ENCODE measurements at places on chromosomes 7 and 10.

- DNase-seq, result no peak
Observed at GRCh38 chr7:101567230-101567629, 61.9 kb downstream of the MYL10 start.

- DNase-seq, result no peak
Observed at GRCh38 chr10:132836832-132837540, 51.0 kb upstream of the NKX6-2 start.

DNA sequence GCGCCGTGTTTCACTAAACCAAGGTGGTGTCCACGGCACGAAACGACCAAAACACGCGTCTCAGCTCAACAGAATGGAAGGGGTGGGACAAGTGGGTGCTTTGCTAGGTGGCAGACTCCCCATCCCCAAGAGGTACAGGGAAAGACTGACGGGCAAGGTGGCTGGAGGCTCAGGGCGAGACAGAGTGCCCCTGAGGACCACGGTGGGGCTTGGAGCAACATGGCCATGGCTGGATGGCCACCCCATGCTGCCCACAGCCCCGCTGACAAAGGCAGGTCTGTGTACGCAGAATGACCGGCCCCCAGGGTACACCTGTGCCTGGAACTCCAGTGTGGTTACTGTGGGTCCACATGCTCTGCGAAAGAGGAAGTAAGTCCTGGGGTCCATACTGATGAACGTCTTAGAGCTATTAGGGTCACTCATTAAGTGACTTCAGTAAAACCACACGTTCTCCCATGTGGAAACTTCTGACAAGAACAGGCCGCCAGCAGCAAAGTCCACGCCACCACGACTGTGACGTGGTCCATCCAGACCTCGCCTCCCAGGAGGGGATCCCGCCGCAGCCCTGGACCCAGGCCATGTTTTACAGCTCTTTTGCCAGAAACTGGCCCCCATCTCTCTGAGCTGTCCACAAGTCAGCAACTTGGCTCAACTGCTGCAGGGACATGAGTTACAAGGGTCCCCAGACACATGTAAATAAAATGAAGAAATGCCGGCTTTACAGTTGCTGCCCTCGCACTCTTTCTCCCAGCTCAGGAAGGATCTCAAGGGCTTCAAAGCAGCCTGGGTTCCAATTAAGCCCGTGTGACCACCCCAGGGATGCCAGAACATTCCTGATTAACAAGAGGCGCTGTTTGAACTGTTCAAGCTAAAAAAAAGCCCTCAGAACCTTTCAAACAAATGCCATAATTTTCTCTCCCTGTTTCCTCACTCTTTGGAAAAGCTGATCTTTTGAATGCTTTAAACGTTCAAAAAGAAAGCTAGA, 66.8 kb downstream of the MAD1L1 start:
- no peak for DNase-seq

DNA sequence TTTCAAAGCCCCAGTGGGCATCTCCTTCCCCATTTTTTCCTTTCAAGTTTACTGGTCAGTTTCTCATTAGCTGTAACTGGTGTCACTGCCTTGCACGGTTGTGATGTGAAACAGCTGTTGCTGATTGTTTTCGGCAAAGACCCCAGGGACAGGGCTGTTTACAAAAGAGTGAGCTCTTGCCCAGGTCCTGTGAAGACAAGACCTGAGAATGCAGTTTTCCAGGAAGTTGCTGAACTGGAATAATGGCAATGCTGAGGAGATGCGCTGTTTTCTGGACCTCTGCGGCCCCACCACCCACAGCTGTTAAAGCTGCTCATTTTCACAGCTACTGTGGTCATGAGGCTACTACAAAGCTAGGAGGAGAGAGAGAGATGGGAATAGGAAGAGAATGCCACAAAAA, 116.6 kb upstream of the RSU1 start:
- no peak for DNase-seq

GRCh38 chr10:37703833-37704382, 153.5 kb downstream of the ZNF248 start:
- DNase-seq, result no peak

- DNase-seq, result peak; percentile 53
Observed at GRCh38 chr10:6108631-6109443, 20.0 kb downstream of the RBM17 start.

GRCh38 chr10:60155943-60156683, 233.6 kb downstream of the ANK3 start:
- no peak for DNase-seq

- DNase-seq, result no peak
Observed at GRCh38 chr10:99393036-99393435, 37.4 kb downstream of the GOT1 start.

- no peak for DNase-seq
Observed at GRCh38 chr10:30357806-30358205, 8.7 kb upstream of the MTPAP start.

- DNase-seq, result no peak
Observed at GRCh38 chr7:71661671-71662224, 529.8 kb downstream of the GALNT17 start.

All from fibroblast of skin of right quadriceps (primary cell).